Stimulated activated CD8-positive, alpha-beta memory T cell treated with anti-CD3 and anti-CD28 coated beads, Interleukin-15, amount 100 ng/mL, for 24 hours (primary cell): ENCODE measurements at places on chromosomes 2 and 18.

- DNase-seq: no peak
These were observed 124.8 kb downstream of the PTH2R start for GRCh38 chr2:208531361-208531760.

DNA sequence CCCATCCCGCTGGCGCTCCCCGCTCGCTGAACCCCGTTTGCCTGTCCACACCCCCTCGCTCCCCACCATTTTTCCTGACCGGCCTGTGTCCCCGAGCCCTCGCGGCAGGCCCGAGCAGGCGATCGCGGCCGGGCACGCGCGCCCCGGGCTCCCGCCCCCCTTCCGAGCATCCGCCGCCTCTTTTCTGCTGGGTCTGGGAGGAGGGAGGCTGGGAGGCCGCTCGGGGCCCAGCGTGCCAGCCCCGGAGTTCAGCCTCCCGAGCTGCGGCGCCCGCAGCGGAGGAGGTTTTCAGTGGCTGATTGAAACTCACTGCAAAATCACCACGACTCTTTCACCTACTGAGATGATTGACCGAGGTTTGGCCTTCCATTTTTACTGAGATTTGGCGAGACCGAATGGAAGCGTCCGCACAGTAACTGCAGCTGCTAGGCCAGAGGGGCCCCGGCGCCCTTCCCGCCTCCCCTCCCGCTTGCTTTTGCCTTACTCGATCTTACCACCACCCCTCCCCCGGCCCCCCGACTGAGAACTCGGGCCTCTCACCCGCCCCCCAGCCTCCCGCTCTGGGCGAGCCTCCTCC, 4.8 kb downstream of the SOX11 start:
- no peak for DNase-seq

GRCh38 chr18:67875060-67875459, 358.5 kb upstream of the DSEL start:
- no peak for DNase-seq

DNA sequence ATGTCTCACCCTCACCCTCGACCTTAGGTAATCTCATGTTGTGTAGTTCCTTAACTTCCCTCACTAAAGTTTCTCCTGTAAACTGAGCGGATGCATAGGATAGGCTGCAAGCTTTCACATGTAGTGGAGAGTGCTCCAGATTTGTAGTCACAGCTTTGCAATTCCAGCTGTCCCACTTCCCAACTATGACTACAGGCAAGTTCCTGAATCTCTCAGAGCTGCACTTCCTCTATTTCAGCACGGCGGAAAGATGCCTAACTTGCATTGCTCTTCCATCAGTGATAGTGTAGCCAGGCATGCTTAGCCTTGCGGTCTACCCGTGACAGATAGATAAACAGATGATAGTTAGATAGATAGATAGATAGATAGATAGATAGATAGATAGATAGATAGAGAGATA, 183.1 kb upstream of the CCDC68 start:
- DNase-seq: no peak

DNA sequence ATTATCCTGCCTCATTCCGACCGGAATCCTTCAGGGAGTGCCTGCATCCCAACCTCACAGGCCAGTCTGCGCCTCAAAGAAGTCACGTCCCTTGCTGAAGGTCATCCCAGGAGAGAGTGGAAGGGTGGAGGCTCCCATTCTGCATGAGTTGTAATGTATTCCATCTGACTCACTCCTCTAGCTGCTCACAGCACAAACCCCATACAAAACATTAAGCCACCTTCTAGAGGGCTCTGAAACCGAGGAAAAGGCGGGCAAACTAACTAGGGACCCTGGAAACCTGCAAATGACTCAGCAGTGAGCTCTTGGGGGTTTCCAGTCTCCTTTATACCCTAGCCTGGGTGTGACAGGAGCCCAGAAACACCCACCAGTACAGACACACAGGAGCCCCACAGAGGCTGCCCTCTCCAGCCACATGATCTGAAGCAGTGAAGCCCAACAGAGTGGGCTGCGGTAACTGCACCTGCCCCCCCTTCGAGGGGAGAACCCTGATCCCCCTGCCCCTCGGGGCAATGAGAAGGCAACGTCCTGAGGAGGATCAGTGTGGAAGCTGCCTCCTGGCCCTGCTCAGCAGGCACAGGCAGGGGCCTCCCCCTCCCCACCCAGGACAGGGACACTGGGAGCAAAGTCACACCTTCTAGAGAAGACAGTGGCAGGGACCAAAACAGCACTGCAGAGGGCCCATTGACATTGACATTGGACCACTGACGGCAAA, 69.3 kb upstream of the SNTG2 start:
- DNase-seq: no peak

GRCh38 chr2:121532347-121532766, 1.7 kb downstream of the RNU4ATAC start:
- DNase-seq: no peak

- no peak for DNase-seq
These were observed 1.7 kb downstream of the SEPTIN2 start for GRCh38 chr2:241317391-241317790.

DNA sequence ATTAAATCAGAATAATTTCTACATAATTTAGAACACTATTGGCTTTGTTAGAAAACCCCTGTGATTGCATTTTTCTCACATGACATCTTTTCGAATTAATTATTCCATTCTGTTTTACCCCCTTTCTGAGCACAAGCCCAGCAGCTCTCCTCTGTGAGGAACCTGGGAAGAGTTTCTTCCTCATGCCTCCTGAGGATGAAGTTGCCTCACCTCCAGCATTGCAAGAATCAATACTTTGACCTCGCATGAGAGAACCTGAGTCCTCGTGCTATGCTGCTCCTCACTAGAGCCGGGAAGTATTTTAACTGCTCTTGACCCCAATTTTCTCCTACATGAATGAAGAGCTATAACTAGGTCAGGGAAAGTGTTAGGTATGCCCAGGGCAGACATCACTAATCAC, 77.1 kb upstream of the RAPH1 start:
- DNase-seq: no peak
